Stimulated activated CD4-positive, alpha-beta T cell treated with anti-CD3 and anti-CD28 coated beads, Interleukin-1b, Interleukin-23, amount 100 ng/mL, for 1 hour (primary cell): ENCODE measurements at places on chromosomes 1 and 21.

- DNase-seq: no peak
Observed at GRCh38 chr1:8410791-8411190, 92.9 kb downstream of the SLC45A1 start.

GRCh38 chr1:53469373-53469772 is 10.2 kb downstream of the DMRTB1 start:
- no peak for DNase-seq

GRCh38 chr1:16187748-16188401 is 24.6 kb downstream of the ARHGEF19 start:
- peak; percentile 64 for DNase-seq

GRCh38 chr1:228104526-228105269 is 1.6 kb upstream of the C1orf35 start:
- no peak for DNase-seq

GRCh38 chr1:2396476-2396875 is 4.8 kb downstream of the RER1 start:
- no peak for DNase-seq

- DNase-seq: no peak
Observed at GRCh38 chr1:108553905-108554304, 6.0 kb upstream of the EEIG2 start.
